NCI-H1694 (cell line): ENCODE measurements at places on chromosomes 2 and 18.

- no peak for DNase-seq
These were observed 319.4 kb upstream of the RBMS1 start for GRCh38 chr2:160812830-160813505.

DNA sequence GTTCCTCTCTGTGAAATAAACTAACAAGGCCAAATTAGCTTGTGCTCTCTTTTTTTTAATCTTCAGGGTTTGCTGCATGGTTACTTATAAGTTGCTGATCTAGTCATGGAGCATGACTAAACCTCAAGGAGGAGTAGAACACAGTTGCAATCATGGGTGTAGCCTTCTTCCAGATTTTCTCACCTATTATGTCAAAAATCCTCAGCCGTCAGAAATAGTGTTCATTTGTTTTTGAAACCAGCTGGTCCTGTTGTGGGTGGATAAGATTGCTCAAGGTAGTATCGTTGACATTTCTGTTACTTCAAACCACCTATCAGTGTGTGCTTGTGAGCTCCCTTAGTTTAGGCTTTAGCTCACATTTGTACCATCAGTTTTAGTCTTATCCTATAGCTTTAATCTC is 11.2 kb downstream of the RELCH start:
- DNase-seq = no peak

DNA sequence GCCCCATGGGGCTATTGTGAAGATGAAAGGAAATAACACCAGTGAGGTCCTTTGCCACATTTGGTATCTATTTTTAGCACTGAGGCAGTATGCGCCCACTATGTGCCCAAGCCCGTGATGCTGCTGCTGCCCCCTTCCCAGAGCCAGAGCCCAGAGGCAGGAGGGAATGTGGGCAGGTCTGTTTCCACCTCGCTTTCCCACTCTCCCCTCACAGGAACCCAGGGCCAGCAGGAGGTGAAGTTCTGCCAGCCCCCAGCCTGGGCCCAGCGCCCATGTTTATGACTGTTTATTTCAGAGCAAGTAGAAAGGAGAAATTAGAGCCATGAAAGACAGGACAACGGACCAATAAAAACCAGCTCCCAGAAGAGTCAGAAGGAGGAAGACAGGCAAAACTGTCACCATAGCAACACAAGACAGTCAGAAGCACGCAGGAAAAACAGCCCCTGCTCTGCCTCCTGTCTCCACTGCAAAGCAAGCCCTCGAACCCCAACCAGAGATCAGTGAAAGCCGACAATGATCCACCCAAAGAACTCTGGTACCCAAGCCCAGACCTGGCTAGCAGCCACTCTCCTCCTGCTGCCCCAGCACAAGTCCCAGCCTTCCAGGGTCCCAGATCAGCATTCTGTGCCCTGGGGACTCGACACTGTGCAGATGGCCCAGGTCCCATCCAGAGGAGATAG is 1.4 kb downstream of the CYRIA start:
- no peak for DNase-seq

DNA sequence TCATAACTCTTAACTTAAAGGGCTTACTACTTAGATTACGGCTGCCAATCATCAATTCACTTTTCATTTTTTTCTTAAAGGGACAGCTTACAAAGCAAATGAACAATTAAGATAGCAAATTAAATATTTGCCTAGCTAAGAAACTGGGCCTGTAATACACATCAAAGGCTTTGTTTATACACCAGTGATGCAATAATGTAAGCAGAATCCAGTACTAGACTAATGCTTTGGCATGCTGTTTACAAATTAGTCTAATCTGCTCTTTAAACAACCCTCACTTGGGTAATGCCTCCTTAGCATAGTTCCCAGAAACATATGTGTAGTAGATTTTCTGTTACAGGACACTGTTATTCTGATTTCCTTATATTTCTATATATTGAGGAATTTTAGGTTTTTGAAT is 105.8 kb downstream of the ARHGAP28 start:
- DNase-seq = no peak

DNA sequence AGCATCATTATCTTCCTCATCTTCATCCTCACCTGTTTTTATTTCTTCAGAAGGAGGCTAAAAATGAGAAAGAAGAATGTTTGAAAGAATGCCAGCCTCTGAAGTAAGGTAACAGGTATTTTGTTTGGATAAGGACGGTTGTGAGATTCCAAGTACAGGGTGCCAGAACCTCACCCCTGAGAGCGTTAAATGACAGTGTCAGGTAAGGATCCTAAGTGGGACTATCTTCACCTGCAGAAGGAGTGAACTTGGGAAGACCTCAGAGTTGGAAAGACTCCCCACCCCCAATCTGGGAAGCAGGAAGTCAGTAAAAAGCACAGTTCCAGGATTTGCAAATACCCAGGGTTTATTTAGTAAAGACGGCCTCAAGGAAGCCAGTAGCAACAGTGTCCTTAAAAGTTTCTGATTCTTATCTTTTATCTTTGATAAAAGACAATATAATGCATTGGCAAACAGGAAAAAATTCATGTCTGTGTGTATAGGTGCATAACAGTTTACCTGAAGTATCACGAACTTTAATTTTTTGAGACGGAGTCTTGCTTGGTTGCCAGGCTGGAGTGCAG is 52.3 kb downstream of the THOC1 start:
- DNase-seq = no peak

- DNase-seq = no peak
These were observed 29.4 kb downstream of the PSTPIP2 start for GRCh38 chr18:46042571-46043123.

DNA sequence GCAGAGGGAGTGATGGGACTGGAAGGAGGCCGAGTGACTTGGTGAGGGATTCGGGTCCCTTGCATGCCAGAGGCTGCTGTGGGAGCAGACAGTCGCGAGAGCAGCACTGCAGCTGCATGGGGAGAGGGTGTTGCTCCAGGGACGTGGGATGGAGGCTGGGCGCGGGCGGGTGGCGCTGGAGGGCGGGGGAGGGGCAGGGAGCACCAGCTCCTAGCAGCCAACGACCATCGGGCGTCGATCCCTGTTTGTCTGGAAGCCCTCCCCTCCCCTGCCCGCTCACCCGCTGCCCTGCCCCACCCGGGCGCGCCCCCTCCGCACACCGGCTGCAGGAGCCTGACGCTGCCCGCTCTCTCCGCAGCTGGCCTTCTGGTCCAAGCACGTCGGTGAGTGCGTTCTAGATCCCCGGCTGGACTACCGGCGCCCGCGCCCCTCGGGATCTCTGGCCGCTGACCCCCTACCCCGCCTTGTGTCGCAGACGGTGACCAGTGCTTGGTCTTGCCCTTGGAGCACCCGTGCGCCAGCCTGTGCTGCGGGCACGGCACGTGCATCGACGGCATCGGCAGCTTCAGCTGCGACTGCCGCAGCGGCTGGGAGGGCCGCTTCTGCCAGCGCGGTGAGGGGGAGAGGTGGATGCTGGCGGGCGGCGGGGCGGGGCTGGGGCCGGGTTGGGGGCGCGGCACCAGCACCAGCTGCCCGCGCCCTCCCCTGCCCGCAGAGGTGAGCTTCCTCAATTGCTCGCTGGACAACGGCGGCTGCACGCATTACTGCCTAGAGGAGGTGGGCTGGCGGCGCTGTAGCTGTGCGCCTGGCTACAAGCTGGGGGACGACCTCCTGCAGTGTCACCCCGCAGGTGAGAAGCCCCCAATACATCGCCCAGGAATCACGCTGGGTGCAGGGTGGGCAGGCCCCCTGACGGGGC is 4.6 kb downstream of the PROC start:
- no peak for DNase-seq

GRCh38 chr2:133486771-133487191 is 81.5 kb downstream of the NCKAP5 start:
- no peak for DNase-seq

DNA sequence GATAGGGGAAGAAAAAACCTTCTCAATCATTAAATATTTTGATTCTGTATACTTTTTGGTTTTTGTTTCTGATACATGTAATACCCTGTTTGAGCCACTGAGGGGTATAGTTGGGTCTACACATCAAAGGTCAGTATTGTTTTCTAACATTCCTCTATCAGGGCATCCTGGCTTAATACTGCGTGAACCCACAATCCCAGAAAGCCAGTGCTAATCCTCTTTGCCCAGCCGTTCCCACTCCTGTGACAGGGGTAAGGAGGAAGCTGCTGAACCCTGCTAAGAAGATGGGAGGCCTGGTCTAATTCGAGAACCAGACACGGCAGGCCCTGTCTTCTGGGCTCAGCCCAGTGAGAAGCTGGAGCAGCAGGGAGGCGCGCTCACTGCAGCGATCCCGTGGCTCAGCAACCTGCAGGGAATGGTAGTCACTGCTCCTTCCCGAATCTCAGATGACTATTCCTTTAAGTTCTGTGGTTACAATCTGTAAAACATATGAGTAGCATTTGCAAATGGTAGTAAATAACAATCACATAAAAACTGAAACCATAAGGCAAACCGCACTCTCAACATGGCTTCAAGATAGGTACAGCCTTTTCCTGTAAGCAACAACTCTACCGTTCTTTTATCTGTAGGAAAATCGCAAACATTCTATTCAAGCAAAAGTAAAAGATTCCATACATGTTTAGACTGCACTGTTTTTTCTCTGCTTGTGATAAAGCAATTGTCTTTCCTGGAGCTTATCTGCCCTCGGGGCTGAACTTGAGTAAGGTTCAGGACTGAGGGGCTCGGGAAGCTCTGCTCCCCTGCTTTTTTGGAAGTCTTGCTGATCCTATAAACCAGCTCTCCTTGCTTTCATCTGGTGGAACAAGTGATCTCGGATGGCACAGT is 87.0 kb downstream of the EPB41L3 start:
- DNase-seq = no peak

GRCh38 chr18:45057955-45058600 is 377.4 kb downstream of the SETBP1 start:
- no peak for DNase-seq

DNA sequence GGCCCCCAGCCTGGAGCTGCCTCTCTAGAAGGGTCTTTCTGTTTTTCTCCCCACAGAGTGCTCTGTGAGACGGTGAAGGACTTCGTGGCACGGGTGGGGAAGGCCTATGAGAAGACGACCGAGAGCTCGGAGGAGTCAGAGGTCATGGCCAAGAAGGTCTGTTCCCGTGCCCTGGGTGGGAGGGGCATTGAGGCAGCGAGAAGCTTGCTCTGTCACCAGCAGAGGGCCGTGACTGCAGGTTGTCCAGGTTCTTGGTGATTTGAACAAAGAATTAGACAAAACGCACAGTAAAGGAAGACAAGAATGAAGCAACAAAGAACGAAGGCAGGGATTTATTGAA is 93.9 kb downstream of the DGKD start:
- no peak for DNase-seq
